GM12891 (cell line): ENCODE measurements at places on chromosomes 6 and 20.

- DNase-seq: no peak
Observed at GRCh38 chr6:91167846-91168245, 581.0 kb upstream of the MAP3K7 start.

GRCh38 chr6:65667916-65668656 is 38.9 kb downstream of the EYS start:
- DNase-seq: no peak

GRCh38 chr6:3616565-3617176 is 134.8 kb downstream of the PXDC1 start:
- no peak for DNase-seq

DNA sequence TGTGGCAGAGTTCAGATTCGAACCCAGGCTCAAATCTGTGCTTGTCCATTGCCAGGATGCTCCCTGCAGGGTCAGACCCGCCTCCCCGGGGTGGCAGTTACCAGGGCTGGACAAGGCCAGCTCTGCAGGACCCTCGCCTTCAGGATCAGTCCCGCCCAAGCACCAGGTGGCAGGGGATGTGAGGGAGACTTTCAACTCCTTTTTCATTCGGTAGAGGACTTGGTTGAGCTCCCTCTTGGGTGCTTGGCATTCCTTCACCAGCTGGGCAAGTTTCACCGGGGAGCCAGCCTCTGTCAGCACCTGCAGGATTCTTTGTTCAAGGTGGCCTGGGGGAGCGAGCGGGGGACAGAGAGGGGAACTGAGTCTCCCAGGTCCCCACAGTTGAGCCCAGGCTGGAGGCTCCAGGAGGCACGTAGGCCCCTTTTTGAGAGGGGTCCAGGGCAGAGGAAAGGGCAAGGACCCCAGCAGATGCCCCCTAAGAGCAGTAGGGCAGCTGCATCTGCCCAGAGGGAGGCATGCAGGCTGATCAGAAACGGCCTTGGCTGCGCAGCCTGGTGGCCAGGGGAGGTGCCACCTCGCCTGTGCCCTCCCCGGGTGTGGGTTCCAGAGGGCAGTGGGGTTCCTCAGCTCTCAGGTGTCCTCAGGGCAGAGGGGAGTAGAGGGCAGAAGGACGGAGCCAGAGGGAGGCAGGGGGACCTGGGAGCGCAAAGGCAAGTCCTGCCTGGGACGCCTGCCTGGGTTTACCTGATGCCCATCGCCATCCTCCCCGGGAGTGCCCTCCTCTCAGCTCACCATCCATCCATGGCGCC is 3.9 kb downstream of the ZBP1 start:
- no peak for DNase-seq

DNA sequence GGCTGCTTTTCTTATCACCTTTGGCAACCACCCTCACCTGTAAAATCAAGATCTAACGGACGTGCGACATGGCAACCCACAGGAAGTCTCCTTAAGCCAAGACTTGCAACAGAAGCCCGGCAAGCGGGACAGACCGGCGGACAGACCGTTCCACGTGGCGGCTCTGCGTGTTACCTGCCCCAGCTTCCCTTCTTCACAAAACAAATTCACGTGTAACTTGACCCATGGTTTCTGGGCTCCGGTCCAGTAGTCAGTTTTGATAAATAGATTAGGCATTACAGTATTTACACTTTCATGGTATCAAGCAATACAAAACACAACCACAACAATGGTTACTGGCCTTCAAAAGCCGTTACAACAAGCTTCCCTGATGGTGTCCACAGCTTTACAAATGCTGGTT is 133.8 kb downstream of the PRND start:
- no peak for DNase-seq

GRCh38 chr6:147459780-147460179 is 48.7 kb upstream of the SAMD5 start:
- no peak for DNase-seq

- DNase-seq: no peak
Observed at GRCh38 chr6:74755196-74755595, 450.7 kb downstream of the COL12A1 start.
